Pulmonary artery endothelial cell (primary cell): ENCODE measurements at places on chromosomes 1 and 21. TPM values are rescaled to one million over a fixed set of nuclear protein-coding genes. Genes with fewer than 3 reads are reported as not detected.

DNA sequence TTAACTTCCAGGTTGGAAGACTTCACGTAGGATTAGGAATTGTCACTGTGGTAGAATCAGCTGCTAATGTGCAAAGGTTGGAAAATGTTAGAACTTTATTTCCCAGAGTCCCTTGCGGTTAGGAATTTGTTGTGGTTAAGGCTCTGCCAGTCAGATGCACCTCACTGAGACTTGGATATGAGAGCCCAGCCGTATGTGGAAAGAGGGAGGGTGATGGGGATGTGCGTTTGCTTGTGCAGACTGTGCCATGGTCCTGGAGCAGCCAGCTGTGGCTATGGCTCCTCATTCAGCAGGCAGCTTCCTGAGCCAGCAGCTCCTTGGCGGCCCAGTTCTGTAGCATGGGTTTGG lies 12.5 kb downstream of the S100A10 start:
- no peak for DNase-seq

GRCh38 chr1:48858200-48858920 lies 81.7 kb upstream of the BEND5 start:
- DNase-seq: no peak

- no peak for DNase-seq
These were observed 104.2 kb upstream of the CASZ1 start for GRCh38 chr1:10900691-10901090.

GRCh38 chr1:62229932-62230331 lies 35.3 kb downstream of the L1TD1 start:
- no peak for DNase-seq

GRCh38 chr1:13826009-13826408 lies 126.0 kb downstream of the PRDM2 start:
- DNase-seq: no peak

DNA sequence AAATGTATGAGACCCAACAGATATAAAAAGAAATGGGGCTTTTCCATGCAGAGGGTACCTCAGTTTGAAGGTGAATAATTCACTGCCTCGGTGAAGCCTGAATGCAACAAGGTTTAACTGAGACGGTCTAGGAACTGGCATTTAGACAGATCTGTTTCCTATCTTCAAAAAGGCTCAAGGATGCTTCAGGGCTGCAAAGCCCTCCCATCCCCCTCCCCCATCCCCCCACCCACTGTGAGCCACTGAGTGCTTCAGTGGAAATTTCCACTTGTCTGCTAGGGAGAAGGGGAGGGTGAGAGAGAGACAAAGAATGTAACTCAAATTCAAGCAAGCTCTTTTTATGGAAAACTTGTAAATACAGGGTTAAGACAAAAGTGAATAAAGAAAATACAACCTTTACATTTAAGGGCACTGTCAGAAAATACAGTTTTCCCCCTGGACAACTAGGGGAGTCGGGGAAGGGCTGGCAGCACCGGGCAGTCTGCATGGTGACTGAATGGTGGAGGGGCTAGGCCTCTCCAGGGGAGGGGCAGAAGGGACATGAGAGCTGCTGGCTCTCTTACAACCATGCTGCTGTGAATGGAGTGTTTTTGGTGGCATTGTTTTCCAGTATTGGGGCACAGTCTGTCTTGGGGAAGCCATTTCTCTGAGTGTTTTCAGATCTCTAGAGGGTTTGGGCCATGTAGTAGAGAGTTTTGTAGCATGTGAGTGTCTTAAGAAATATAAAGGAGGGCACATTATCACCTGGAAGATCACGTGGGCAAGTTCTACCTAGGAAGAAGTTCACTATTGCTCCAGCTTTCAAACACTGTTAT lies 56.7 kb downstream of the MRPS6 start:
- DNase-seq: no peak

GRCh38 chr1:61782771-61783170 lies 40.5 kb downstream of the PATJ start:
- no peak for DNase-seq

- DNase-seq: no peak
These were observed 268.0 kb downstream of the PTGER3 start for GRCh38 chr1:70779571-70779970.

- DNase-seq: no peak
These were observed 92.5 kb downstream of the SLC25A24 start for GRCh38 chr1:108107658-108108057.

- DNase-seq: no peak
These were observed 15.4 kb upstream of the PHACTR4 start for GRCh38 chr1:28354121-28354520.

DNA sequence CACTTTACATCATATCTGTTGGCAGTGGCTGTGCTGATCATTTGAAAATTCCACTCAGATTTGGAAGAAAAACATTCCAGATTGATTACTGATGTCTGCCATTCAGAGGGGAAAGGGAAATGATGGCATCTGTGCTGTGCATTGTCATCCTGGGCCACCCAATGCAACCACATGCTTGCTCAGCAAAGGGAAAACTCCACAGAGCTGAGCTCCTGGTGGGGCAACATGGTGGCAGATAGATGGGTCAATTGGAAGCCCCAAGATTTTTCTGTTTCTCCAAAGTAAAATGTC lies 11.8 kb downstream of the OXCT2 start:
- no peak for DNase-seq

The SCCPDH gene
- total RNA-seq: 61.3 and 61.9 TPM in 2 replicates

DNA sequence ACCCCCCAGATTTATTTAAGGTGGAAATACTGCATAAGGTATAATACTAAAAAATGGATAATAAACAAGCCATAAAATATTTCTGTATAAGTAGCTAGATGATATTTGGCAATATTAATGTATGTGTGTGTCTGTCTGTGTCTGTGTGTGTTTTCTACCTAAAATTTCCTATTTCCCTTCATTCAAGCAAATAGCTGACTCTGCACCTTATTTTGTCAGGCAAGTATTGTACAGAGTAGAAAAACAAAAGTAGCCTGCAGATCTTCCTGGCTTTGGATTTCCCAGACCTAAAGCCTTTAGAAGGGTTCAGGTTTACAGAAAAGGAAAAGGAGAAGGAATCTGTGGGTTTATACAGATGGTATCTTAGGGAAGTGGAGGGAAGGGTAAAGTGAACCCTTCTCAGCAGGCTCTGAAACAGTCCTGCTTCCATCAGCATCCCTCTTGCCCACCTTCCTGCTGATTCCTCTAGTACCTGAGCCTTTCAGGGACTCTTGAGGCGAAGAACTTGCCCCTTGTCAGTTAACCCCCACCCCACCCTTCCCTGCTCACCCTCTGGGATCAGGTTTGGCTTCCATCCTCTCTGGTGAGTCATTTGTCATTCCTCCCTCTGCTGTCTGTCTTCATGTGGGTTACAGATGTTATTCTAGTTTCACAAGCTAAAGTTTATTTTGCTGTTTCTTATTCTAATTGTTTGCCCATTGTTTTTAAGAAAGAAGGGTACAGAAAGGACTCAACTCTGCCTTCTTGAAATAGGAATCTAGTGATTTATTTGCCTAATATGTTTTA lies 21.7 kb upstream of the RGS16 start:
- DNase-seq: no peak

- no peak for DNase-seq
These were observed 601.6 kb upstream of the USP24 start for GRCh38 chr1:55816456-55817426.

- DNase-seq: no peak
These were observed 64.2 kb upstream of the SMYD2 start for GRCh38 chr1:214216779-214217178.

- no peak for DNase-seq
These were observed 24.0 kb downstream of the TEX35 start for GRCh38 chr1:178536844-178537371.

The PACC1 gene
- total RNA-seq: 18.3 and 24.7 TPM in 2 replicates

DNA sequence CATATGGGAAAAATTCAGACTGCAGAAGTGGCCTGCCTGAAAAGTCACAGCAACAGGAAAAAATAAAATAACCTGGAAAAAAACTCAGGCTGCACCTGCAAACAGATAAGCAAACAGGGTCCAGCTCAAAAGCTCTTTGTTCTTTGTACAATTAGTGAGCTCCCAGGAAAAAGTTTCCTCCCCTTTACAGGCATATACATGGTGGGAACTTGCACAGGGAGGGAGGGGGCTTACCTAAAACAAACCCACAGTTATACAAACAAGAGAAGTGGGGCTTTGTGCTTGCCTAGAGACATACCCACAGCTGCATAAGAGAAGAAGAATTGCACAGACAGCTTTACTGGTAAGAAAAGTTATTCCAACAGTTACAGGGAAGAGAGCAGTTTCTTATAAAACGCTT lies 31.7 kb upstream of the COG2 start:
- no peak for DNase-seq

GRCh38 chr21:41011098-41011731 lies 156.7 kb upstream of the BACE2 start:
- no peak for DNase-seq

DNA sequence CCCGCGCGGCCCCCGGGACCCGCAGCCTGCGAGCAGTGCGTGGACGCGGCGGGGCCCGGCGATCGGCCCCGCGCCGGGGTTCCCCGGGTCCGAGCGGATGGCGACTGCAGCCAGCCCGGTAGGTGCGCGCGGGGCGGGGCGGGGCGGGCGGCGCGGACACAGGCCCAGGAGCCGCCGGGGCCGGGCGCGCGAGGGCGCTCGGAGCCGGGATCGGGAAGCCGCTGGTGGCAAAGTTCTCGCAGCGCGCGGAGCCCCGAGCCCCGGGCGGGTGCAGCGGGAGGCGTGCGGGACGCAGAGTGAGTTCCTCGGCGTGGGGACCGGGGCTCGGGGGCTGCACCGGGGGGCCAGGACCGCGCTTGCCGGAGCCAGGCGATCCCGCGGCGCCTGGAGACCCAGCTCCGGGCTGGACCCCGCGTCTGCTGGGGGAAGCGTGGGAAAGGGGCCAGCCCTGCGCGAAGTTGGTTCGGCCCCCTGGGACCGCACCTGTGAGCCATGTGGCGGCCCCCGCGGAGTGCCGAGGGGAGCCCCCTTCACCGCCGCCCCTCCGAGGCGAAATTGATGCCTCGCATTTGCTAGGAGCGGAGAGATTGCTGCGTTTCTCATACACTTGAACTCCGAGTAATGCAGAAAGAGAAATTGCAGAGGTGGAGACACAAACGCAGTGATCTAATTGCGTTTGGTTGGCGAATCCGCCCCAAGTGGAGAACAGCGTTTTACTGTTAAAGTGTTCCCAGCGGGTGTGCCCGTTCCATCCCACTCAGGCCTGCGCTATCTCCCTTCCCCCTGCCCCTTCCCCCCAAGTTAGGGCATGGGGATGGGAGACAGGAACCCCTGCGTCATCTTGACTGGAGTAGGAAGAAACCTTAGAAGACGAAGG lies 228.9 kb upstream of the TMEM51 start:
- no peak for DNase-seq

The SHE gene
- total RNA-seq: 60.6 and 84.6 TPM in 2 replicates

GRCh38 chr1:182955596-182956588 lies 2.9 kb upstream of the SHCBP1L start:
- no peak for DNase-seq

GRCh38 chr1:236465959-236466303 lies 57.9 kb upstream of the LGALS8 start:
- DNase-seq: no peak

The NLRP3 gene
- total RNA-seq: not detected in 2 replicates

The SKI gene
- total RNA-seq: 18.7 and 20.8 TPM in 2 replicates

DNA sequence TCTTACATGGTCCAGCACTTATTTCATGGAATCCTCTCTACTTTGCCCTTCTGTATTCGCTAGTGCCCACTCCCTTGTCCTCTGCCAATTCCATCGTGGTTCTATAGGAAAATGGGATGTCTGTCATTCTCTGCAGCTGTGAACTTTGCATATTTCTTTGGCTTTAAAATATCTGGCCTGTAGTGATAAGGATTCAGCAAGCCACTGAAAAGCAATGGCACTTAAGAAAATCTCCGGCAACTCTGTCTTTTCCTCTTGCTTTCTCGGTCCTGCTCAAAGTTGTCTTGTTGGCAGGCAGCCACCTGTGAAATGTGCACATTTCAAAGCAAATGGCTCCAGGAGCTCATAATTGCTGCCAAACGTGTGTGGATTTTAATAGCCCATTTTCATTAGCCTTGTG lies 91.8 kb downstream of the CHD1L start:
- DNase-seq: no peak

- DNase-seq: no peak
These were observed 63.7 kb downstream of the SLC30A7 start for GRCh38 chr1:100959502-100960060.

The GPR25 gene
- total RNA-seq: not detected in 2 replicates

- DNase-seq: no peak
These were observed 168.6 kb downstream of the KAZN start for GRCh38 chr1:14767075-14767474.

DNA sequence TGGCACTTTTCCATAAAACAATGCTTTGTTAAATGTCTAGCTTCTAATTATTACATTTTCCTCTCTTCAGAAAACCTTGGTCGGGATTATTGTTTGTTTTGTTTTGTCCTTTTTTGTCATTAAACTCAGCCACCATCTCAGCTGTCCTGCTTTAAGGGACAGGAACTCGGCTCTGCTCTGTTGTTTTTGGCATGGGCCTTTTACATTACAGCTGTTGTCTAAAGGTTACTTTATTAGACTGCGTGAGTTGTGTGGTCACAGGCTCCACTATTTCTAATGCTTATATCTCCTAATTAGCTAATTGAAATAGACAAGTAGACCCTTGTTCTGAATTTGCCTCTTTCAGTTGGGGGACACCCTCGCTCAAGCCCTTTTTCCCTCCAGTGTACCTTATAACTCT lies 1.6 kb downstream of the PALMD start:
- no peak for DNase-seq

The PROK1 gene
- total RNA-seq: not detected in 2 replicates

DNA sequence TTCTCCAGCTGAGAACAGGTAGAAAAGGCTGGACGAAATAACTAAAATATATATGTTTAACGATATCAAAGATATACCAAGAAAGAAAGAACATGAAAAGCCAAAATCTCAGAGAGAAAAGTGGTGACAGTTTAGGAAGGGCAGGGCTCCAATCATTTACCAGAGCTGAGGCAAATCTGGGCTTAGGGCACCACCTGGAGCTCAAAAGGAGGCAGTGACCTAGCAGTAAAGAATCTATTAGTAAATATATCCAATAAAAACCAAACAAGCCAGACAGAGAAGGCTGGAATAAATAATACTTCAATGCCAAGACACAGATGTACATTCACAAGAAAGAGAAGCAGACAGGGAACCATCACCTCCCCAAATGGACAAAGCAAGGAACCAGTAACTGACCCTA lies 43.5 kb downstream of the CHIA start:
- DNase-seq: no peak

The LIPI gene
- total RNA-seq: not detected in 2 replicates

The TCP10L gene
- total RNA-seq: 0.25 TPM in 1 of 2 replicates, not detected in the other

DNA sequence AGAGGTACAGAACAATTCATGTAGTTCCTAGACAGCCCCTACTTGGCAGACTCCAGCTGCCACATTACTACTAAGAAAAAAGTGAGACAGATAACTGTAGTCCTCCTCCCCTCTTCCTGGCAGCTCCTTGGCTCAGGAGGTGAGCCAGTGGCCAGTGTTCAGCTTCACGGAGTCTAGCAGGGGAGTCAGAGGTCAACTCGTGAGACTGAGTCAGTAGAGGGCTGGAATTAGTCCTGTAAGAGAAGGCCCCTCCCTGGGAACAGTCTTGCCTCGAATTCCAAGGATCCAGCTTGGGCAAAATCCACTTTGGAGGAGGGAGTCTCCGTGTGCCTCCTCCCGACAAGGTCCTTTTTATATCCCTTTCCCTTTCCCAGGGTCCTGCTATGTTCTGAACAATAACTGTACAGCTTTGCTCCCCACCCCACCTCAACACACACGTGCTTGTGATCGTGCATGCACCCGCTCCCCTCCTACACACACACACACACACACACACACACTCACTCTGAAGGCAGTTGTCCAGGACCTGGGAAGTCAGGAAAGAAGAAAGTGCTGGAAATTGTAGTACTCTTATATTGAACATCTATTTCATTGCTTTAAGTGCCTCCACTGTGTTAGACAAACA lies 22.5 kb upstream of the SLC27A3 start:
- DNase-seq: peak; percentile 75
